ENCODE measurements at places on chromosomes 11 and 22.

- no peak for DNase-seq
Measured at GRCh38 chr11:13140028-13140870, 131.1 kb downstream of the RASSF10 start.

- no peak for DNase-seq
Measured at GRCh38 chr11:85863855-85864254, 8.7 kb downstream of the CCDC83 start.

GRCh38 chr11:119756169-119756865 is 27.3 kb upstream of the NECTIN1 start:
- no peak for DNase-seq

GRCh38 chr11:88115828-88116755 is 59.2 kb downstream of the RAB38 start:
- DNase-seq: no peak

- DNase-seq: peak; percentile 99
Measured at GRCh38 chr22:36387959-36388726, at the start of gene MYH9. Gene MYH9 (minus strand): TSS chr22:36387967. CDS start chr22:36349236, 38,731 bp downstream.

DNA sequence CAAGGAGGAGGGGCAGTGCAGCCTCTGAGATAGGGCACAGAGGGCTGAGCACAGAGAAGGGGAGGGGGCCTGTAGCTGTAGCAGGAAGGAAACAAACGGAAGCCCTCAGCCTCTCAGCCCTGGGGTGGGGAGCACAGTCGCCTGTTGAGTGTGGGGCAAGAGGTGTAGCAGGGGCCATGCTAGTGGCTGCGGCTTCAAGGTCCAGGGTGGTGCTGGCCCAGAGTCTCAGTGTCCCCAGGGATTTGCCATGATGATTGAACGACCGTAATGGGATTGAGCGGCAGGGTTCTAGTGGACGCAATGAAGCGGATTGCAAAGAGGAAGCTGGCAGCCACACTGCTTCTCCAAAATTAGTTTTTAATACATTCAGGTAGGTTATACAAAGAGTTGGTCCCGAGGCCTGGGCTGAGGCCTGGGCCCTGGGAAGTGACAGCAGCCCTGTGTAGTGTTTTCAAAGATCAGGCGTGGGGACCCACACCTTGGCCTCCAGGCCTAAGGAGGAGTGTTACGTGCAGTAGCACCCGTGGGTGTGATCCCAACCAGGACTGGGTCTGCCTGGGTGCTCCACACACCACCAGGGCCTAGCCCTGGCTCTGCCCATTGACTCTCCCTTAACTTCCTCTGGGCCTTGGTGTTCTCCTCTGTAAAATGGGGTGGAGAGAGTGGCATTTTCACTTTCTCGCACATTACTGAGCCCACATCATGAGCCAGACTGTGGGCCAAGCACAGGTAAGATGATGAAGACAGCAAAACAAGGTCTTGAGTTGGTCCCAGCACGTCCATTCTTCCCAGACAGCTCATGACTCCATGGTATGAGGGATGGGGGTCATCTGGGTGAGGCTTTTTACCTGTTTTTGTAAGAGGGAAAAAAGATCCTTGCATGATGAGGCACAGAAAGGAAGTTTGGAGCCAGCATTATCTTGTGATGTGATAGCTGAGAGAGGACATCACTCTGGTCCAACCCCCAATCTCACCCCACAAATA is 13.1 kb downstream of the LRRC32 start:
- DNase-seq: no peak

DNA sequence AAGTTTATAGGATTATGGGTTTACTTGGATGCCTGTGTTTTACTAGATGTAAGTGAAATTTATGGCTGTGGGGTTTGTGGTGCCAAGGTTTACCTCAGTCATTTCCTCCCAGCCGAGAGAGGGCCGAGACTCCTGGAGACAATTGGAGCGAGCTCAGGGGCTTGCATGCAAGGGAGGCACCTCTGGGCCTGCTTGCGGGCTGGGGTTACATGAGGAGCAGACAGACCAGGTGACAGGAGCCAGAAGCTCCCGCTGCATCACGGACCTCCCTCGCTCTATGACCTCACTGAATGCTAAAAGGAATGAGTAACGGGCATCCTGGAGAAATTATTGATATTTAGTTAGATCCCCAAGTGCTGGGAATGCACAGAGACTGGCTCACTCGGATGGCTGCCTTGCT is 275.2 kb upstream of the KIRREL3 start:
- DNase-seq: no peak

GRCh38 chr22:50167689-50168489 is 2.6 kb upstream of the PANX2 start:
- DNase-seq: no peak

GRCh38 chr11:131393691-131394090 is 23.3 kb downstream of the NTM start:
- no peak for DNase-seq

DNA sequence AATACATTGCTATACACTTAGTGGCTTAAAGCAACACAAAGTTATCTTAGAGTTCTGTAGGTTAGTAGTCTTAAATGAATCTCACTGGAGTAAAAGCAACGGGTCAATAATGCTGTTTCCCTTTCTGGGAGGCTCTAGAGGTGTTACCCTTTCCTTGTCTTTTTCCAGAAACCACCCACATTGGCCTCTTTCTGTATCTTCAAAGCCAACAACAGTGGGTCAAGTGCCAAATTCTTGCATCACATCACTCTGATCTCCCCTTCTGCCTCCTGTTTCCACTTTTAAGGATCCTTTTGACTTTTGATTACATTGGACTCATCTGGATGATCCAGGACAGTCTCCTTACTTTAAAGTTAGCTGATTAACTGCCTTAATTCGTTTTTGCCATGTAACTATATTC is 93.6 kb downstream of the DDX10 start:
- no peak for DNase-seq

GRCh38 chr22:46411347-46411746 is 75.8 kb downstream of the TRMU start:
- DNase-seq: no peak

DNA sequence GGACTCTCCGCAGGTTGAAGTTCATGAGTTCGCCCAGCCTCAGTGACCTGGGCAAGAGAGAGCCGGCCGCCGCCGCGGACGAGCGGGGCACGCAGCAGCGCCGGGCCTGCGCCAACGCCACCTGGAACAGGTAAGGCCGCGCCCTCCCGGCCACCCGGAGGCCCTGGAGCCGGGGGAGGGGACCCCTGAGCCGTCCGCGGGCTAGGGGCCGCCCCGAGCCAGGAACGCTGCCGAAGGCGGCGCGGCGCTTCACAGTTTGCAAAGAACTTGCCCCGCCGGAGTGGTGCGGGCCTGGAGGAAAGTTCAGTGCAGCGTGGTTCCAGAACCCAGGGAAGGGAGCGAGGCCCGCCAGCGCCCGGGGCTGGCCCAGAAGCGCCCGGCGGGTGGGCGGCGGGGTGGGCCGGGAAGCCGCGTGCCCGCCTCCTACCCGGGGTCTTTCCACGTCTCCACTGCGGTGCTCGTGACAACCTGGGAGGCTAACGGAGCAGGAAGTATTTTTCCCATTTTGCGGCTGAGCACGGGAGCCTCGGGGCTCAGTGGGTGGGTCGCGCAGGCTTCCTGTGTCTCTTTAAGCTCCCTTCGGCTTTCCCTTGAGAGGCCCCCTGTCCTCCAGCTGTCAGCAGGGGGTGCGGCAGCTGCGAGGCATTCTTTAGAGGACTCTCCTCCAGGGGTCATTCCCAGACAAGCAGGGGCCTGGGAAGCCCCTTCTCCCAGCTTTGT is 635 bp downstream of the PRR5 start:
- DNase-seq: no peak

GRCh38 chr22:45600790-45601730 is 70.6 kb upstream of the ATXN10 start:
- DNase-seq: no peak

DNA sequence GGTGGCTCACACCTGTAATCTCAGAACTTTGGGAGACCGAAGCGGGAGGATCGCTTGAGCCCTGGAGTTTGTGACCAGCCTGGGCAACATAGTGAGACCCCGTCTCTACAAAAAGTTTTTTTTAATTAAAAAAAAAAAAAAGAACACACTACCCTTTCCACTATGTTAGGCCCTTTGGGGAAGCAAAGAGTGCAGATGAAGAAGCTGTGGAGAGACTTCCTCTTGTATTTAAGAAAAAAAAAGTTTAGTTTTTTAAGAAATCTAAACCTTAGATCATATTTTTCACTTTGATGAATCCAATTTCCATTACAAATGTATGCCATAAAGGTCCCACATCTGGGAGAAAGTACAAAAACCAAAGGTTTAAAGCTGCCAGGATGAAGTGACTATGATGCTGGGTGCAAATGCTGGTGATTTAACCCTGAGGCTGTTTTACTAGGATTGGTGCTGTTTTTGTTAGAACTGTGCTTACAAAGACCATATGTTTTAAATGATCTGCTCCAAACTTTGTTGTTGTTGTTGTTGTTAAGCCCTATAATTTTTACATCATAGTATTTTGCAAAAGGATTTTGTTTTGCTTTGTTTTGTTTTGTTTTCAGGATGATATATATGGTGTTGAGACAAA is 28.9 kb upstream of the ACER3 start:
- DNase-seq: no peak

GRCh38 chr22:44206696-44207095 is 26.0 kb downstream of the PARVG start:
- DNase-seq: no peak

DNA sequence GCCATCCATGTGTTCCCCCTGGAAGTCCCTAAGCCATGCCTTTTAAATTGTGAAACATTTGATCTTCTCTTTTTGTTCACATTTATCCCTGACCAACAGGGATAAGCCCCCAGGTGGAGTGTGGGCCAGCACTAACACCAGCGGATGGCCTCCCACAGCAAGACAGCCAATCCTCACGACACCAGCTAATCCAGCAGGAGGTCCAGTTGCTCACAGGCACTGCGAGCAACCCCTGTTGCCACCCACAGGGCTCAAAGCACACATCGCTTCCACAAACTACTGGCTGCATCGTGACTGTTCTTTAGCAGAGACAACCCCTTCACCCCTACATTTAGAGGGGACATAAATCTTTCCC is 2.0 kb downstream of the PCSK7 start:
- DNase-seq: no peak

DNA sequence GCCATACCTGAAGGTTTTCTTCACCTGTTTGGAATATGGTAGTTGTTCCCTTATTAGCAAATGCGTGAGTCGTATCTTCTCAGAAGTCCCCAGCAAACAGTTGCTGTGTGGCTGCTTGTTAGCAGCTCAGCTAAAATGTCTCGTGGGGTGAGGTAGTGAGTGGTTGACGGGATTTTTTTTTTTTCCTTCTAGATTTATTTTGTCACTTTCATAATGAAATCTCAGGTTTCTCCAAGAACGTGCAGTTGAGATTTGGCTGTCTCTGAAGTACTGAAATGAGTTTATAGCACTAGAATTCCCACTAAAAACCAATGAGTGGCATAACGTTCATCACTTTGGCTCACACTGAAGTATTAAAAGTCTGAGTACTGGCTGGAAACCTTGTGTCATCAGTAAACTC is 16.8 kb downstream of the RCN1 start:
- no peak for DNase-seq

DNA sequence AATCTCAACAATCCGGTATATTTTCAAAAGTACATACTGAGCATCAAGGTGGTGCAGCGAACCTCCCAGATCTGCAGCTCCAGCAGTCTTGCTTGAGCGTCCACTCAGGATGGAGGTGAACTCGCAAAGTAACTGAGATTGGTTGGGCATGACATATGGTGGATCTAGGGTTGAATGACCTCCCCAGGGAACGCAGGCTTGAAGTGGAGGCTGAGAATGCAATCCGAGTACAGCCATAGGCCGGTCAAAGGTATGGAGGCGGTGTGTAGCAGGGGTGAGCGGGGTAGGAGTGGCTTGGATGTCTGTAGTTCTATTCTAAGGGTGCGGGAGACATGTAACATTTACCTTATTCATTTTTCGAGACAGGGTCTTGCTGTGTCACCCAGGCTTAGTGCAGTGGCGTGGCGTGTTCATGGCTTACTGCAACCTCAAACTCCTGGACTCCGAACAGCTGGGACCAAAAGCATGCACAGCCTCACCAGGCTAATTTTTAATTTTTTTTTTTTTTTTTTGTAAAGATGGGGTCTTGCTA is 631 bp upstream of the C22orf39 start:
- DNase-seq: no peak

DNA sequence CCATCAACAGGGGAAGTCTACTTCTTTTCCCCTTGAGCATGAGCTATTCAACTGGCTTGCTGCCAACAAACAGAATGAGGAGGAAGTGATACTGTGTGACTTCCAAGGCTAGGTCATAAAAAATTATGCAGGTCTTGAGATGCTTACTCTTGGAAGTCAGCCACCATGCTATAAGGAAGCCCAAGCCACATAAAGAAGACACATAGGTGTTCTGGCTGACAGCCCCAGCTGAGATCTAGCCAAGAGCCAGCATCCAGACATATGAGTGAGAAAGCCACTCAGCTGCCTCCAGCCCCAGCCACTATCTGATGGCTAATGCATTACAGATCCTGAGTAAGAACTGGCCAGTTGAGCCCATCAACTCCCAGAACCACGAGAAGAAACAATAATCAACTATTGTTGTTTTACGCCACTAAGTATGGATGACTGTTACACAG is 31.0 kb upstream of the PPP2R1B start:
- no peak for DNase-seq

DNA sequence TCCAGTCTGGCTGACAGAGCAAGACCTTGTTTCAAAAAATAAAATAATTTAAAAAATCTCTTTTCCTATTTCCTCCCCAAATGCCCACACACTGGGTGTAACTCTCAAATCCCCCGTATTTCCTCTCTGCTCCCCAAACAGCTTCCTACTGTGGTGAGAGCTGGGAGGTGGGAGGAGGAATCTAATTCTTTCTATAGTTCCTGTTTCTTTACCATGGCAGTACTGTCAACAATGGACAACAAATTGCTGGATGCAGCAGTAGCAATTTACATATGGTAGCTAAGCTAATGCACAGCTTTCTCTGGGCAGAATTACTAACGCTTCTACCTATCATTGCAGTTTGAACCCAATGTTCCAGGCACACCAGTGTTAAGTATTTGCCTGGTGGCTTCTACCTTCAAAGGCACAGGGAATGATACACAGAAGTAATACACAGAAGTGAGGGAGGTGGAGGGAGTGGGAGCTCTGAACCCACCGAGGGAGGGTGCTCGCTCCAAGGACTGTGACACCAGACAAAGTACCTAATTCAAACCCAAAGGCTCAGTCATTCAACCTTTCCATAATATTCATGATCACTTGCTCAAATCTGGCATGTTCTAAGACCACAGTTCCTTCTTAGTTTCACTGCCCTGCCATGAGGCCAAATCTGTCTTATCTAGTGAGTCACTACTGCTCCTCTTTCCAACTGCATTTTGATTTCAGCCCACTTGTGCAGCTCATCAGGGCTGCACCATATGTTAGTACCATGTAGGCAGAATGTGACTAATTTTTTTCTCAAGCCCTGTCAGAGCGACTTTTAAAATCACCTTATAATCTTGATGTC is 37.9 kb downstream of the CELF1 start:
- DNase-seq: no peak

GRCh38 chr11:23797624-23798419 is 699.0 kb upstream of the LUZP2 start:
- DNase-seq: no peak

DNA sequence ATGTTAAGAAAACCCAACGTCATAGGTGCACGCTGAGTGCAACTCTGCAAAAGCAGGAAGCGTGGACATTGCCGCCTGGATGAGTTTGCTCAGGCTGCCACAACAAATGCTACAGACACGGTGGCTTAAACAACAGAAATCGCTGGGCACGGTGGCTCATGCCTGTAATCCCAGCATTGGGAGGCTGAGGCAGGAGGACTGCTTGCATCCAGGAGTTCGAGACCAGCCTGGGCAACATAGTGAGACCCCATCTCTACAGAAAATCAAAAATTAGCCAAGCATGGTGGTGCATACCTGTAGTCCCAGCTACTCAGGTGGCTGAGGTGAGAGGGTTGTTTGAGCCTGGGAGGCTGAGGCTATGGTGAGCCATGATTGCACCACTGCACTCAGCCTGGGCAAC is 13.4 kb upstream of the PGA3 start:
- no peak for DNase-seq

GRCh38 chr11:45795379-45795778 is 9.6 kb upstream of the SLC35C1 start:
- DNase-seq: no peak

Data from thoracic aorta (tissue), 2 donors.